HT-29 (cell line): ENCODE measurements at places on chromosomes 1 and 21. TPM values are rescaled to one million over a fixed set of nuclear protein-coding genes. Genes with fewer than 3 reads are reported as not detected.

GRCh38 chr1:220808345-220809186 lies 21.9 kb downstream of the MTARC1 start:
- DNase-seq = no peak

The CLCN6 gene
- 9.7 TPM in 2 replicates for total RNA-seq

The PLA2G2D gene
- total RNA-seq = not detected in 2 replicates

The STIL gene
- total RNA-seq = 12.4 and 12.6 TPM in 2 replicates

GRCh38 chr1:193070386-193070753 lies 11.0 kb downstream of the RO60 start:
- no peak for DNase-seq

DNA sequence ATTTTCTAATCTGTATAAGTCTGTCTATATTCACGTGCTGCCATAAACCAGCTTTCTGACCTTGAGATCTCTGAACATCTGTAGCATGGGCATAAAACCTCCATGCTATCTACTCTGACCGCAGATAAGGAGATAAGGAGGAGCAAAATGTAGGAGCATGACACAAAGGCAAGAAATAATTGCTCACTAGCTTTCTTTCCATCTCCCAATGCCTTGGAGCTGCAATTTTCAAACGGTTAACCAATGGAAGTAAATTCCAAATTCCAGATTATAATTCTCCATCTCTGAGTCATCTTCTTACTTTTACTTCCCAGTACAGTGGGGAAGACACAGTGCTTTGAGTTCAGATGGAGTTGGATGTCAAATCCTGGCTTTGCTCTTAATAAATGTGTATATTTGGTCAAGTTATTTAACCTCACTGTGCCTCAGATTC lies 41.6 kb downstream of the CD58 start:
- no peak for DNase-seq

The C4BPA gene
- total RNA-seq = 0.18 and 1.1 TPM in 2 replicates

The FMO4 gene
- total RNA-seq = 1.5 TPM in 1 of 2 replicates, not detected in the other
